ENCODE measurements at places on chromosomes 4 and X.

DNA sequence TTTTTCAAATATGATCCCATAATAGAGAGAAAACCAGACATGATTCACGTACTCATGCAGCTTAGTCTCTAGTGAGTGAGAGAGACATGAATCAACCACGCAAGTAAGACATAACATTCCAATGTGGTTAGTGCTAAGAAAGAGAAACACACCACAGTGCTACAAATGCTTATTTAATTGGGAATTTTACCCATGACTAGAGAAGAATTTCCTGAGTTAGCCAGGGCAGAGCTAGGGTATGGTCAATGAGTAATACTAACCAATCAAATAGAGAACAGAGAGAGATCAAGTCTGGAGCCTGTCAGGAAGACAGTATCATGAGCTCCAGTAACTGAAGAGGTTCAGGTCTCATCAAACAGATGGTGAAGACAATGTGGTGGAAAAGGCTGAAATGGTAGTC, 495.2 kb downstream of the PDGFC start:
- DNase-seq: no peak

DNA sequence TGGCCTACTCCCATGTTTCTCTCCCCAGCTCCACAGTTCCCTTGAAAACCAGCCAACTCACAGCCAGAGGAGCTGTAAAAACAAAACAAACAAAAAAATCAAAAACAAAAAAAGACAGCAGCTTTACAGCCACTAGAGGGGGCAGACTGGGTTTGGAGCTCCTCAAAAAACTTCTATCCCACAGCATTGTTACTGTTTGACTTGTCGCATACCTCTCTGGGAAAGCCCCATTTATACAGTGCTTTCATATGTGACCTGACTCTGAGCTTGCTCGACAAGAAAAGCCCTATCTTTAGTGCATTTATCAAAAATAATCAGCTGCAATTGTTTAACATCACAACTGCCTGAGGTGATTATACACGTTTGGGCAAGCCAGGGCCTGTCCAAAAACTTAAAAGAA, 21.6 kb downstream of the TSPAN6 start:
- no peak for DNase-seq

- peak; percentile 94 for DNase-seq
Observed at GRCh38 chrX:48897625-48898306, at the start of the genes PQBP1 and TIMM17B. PQBP1 (plus strand) TSS chrX:48897930; CDS start chrX:48898510, 580 bp downstream. TIMM17B (minus strand) TSS chrX:48897768; CDS start chrX:48897749, 19 bp downstream.

- no peak for DNase-seq
Observed at GRCh38 chr4:41598580-41598979, 60.6 kb downstream of the LIMCH1 start.

- DNase-seq: no peak
Observed at GRCh38 chr4:48596336-48596735, 106.3 kb downstream of the ZAR1 start.

DNA sequence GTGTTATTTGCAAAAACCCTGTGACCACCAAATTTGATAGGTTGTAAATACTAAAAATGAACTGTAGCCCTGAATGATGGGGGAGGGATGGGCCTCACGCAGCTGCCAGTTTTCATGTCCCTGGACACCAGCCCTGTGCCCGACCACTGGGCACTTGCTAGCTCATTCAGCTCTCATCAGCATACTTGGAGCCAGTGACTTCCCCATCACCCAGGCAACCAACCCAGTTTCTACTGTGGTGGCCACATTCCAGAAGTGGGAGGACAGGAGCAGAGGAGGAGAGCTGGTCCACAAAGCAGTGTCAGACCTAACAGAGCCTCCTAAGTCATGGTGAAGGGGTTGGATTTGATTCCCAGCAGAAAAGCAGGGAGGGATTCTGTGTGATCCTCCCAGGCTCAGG, 128.2 kb downstream of the CPEB2 start:
- no peak for DNase-seq

- no peak for DNase-seq
Observed at GRCh38 chrX:53373307-53373706, 49.1 kb downstream of the SMC1A start.

- DNase-seq: no peak
Observed at GRCh38 chr4:7631288-7632014, 196.7 kb upstream of the PSAPL1 start.

DNA sequence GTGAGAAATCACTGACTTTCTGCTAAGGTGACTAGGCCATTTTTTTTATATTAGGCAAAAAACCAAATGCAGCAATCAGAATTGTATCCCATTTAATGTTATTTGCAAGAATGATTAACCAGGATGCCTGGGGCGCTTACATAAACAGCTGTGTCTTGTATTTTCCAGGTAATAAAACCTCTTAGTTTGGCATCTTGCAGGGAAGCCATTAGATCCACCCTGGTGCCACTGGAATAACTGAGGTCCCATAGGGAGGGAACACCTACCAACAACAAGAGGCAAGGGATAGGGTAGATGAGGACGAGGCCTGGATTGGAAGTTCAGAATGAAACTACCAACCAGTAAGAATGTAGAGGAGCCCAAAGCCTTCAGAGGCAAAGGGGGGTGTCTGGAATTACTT, 288.3 kb downstream of the ARHGAP24 start:
- no peak for DNase-seq

DNA sequence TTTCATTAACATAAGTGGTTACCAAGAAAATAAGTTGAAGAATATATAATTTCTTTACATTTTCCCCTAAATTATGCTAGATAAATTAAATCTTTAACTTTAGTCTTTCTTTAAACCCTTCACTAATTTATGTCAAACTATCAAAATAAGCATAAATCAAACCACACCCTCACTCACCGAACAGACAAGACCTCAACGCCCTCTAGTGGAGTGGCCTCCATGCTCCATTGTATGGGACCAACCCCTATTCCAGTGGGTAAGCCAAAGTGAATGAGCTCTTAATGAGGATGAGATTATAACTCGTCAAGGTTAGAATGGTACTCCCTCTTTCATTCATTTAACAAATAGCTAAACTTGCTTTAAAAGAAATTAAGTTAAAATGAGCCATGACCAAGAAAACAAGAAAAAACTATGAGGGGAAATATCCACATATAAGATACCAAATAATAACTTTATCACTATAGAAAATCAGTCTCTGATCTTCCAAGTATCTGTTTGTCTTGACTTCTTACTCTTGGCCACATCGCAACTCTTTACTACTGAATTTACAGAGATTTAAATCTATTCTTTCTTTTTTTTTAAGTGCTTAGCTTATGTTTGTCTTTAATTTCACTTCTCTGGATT, 15.6 kb upstream of the BBS12 start:
- peak; percentile 74 for DNase-seq
